ENCODE measurements at places on chromosomes 5 and 9.
A peak's percentile ranks its signal among the peaks of the same experiment; 100 is the strongest.

DNA sequence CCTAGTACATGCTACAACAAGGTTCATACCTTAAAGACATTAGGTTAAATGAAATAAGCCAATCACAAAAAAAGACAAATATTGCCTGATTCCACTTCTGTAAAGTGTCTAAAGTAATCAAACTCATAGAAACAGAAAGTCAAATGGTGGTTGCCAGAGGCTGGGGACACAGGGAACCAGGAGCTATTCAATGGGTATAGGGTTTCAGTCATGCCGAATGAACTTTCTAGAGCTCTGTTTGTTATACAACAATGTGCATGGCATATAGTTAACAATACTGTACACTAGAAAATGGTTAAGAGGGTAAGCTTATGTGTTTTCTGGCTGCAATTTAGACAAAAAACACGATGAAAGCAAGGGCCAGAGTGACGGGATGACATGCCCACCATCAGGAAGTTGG lies 70.8 kb upstream of the EGFLAM start:
- DNase-seq = no peak

DNA sequence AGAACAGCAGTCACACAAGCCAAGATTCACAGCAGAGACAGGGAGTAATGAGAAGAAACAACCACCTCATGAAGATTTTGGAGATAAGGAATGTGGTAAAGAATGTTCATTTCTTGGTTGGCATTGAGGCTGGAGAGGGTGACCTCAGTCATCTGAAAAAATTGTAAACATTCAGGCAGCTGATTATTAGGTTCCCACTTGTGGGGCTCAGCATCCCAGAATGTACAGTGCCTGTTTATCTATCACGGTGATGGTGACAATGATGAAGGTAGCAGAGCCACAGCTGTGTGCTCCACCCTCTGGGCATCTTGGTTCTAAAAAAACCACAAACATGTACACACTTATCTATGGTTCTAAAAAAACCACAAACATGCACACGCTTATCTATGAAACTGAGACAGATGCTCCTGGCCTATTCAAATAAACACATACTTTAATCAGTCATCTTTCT lies 143.9 kb upstream of the MOCS2 start:
- no peak for DNase-seq

DNA sequence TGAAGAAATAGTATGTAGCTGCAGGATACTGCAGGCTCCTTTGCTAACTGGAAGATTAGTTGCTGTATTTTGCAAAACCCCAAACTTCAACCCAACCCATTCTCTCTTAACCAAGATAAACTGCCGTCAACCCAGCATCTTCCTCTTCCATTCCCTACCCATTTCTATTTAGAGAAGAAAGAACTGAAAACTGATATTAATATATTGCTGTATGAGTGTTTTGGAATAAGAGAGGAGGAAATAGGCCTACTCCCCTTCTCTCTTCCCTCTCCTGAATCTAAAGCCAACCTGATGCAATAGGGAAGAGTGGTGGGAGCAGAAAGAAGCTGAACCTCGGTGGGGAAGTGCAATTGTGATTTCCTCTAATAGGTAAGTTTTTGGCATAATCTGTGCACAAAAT lies 83.7 kb downstream of the TMEM215 start:
- DNase-seq = no peak

DNA sequence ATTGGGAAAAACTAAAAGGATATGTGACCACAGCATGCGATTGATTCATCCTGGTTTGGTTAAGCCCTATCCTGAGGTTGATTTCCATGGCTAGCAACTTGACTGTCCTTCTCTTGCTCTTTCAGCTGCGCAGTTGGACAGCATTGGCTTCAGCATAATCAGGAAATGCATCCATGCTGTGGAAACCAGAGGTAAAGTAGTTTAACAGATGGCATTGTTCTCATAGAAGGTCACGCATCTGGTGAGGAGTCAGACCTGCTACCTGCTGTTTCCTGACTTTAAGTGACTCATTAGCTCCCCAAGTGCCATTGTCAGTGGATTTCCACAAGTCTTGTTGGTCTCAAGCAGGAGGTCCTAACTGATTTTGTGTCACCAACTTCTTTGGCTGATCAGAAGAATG lies 266.9 kb downstream of the ARHGAP26 start:
- DNase-seq = peak; percentile 37

DNA sequence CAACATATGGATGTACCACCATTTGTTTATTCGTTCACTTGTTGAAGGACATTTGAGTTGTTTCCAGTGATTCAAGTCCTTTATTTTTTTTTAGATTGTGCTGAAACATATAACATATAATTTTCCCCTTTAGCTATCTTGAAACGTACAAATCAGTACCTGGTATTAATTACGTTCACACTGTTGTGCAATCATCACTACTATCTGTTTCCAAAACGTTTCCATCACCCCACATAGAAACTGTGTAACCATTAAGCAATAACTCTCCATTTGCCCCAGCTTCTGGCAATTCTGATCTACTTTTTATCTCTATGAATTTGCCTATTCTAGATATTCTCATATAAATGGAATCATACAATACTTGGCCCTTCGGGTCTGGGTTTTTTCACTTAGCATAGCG lies 116.0 kb downstream of the FGF1 start:
- no peak for DNase-seq

DNA sequence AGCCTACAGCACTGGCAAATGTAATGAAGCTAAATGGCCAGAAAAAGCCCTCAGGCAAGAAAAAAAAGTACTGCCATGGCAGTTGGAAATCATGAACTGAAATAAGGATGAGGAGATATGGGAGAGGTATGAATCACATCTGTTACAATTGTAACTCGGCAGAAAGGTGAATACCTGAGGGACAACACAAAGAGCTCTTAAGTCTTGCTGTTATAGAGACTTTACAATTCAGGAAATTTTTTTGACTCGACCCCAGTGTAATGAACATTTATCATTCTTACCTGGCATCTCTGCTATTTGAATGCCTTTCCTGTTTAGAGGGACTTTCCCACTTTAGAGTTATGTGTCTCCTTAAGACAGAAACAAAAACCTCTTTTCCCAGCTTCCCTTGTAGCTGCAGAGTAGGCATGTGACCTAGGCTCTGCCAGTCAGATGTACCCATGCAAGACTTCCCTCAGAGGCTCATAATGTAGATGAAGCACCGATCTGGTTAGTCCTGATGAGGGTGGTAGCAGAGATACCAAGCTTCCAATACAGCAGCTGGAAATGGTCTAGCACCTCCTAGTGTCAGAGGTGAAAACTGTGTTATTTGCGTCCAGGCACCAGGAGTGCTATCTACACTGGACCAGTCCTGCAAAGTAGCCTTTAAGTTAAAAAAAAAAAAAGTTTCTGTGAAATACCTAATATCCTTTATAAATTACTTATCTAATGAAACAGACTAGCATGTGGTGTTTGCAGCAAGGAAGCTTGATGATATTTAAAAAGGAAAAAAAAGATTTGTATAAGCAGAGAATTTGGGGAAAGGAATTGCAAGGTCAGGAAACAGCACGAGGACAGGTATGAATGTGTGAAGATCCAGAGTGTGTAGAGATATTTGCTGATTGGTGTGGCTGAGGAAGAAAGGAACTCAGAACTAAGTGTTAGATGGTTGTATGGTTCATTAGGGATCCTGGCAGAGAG lies 146.9 kb upstream of the SLC1A3 start:
- no peak for DNase-seq

- DNase-seq = no peak
Observed at GRCh38 chr5:139138809-139139208, 59.4 kb downstream of the SIL1 start.

DNA sequence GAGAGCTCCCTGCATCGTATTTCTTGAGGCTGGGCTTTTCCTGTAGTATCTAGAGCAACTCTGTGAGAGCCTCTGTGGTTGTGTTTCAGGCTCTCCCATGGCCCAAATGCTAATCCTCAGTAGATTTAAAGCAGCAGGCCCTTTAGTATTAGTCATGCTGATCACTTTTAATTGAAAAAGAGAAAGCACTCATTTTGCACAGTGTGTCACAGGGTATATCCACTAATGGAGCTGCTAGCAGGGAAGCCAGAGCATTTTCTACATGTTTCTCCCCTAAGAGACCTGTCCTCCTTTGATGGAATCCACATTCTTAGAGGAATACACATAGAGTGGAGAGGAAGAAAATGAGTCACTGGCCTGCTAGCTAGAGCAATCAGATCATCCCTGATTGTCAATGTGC lies 348.5 kb downstream of the TMEM232 start:
- DNase-seq = no peak

- DNase-seq = no peak
Observed at GRCh38 chr5:58040846-58041245, 419.0 kb downstream of the PLK2 start.

DNA sequence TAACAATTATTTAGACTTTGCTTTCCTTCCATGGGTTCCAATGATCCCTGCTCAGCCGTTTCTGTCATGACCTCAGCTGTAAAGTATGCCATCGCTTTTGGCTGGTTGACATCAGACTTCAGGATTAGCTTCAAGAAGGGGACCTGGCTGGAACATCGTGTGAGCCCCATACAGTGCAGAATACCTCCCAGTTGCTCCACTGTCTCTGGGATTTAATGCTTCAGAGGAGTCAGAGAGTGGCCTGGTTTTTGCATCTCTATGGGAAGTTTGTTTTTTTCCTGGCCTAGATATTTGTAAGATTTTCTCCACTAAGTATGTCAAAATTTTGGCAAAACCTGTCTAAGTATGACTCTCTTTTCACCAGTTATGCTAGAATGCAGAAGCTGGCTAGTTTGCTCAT lies 216.9 kb downstream of the GABBR2 start:
- DNase-seq = no peak

DNA sequence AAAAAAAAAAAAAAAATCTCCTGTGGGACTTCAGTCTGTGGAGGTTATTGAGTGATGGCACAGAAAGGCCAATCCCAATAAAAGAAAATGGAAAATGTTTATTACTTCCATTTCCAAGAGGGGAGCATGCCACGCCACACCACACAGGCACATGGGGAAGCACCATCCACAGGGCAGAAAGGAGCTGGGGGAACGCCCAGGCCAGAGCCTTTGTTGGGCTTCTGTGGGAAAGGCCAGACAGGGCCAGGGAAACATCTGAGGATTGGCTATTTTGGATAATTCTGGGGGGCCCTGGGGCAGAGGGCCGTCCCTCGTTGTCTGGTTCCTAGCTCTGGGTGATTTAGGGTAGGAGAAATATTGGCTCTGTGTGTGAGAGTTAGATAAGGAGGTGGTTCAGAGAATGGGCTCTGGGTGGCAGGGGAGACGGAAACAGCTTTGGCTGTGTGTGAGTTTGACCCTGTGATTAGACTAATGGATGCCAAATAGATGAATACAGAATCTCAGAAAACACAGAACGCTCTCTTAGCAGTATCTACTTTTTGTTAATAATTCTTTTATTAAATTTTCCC lies 49.0 kb upstream of the ABL1 start:
- no peak for DNase-seq

GRCh38 chr9:137606005-137606621 lies 627 bp downstream of the ARRDC1 start:
- no peak for DNase-seq

DNA sequence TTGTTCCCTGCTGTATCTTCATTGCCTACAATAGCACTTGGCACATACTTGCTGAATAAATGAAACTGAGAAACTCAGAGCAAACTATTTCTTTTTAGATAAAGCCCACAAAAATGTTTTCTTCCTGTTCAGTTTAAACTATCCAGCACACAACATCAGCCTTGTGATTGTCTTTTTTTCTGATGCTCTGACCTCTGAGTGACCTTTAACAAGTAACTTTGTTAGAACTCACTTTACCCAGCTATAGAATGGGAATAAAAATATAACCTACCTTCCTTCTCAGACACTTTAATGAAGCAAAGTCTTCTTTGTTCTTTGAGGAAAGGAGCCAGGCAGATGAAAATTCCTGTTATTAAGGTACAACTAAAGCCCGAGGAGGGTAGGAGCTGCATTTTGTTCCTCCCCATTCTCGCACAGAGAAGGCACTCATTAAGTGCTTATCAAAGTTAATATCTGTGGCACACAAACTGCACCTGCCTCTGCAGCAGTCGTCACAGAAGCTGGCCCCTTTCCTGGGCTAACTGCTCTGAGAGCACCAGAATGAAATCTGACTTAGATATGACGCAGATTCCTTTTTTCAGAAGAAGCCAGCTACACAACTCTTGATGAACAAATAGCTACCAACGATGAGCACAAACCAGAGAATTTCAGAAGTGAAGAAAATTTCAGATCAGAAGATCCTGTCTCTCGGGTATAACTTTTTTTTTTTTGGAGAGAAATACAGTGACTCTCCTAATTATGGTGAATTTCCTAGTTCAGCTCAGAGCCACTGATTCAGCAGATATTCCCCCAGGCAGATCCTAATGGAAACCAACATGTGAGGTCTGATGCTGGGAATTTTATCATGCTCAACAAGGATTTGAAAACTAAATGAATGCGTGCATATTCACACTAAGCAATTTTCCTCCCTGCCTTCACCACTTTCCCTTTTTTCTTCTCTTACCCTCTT lies 31.0 kb upstream of the NR3C1 start:
- no peak for DNase-seq

All from WERI-Rb-1 (cell line).